ENCODE measurements at places on chromosomes 12 and 14.

- no peak for DNase-seq
Measured at GRCh38 chr12:121325922-121326396, 26.3 kb downstream of the ANAPC5 start.

DNA sequence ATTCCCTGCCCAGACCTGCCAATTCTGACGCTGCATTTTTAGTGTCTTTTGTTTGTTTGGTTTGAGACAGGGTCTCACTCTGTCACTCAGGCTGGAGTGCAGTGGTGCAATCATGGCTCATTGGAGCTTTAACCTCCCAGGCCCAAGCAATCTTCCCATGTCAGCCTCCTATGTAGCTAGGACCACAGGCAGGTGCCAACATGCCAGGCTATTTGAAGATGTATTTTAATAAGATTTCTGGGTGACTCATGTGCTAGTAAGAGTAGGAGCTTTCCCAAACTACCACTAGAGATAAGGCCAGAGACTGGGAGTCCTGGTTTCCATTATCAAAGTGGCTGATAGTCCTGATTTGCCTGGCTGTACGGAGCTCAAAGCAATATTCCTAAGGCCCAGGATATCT lies 693.3 kb downstream of the MED13L start:
- no peak for DNase-seq

DNA sequence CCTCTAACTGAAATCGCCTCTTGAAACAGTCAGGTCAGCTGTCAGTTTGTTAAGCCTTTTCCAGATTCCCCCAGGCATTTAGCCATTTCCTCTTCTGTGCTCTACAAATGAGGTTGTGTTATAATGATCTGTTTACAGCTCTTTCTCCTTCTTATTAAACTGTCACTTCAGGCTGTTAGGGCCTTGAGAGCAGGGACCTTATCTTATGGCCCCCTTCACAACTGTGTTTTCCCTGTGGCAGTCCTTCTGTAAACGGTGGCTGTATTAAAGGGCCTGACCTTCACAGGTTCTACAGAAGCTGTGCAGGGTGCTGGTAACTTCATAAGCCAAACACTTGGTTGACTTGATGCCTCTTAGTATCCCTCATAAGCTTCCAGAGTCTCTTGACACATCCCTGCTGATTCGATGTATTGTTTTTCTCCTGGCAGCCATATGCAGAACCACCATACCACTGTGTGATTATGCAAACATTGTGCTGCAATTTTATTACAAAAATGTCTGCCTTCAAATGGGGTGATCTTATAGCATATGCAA lies 104.7 kb downstream of the PLEKHA5 start:
- no peak for DNase-seq

DNA sequence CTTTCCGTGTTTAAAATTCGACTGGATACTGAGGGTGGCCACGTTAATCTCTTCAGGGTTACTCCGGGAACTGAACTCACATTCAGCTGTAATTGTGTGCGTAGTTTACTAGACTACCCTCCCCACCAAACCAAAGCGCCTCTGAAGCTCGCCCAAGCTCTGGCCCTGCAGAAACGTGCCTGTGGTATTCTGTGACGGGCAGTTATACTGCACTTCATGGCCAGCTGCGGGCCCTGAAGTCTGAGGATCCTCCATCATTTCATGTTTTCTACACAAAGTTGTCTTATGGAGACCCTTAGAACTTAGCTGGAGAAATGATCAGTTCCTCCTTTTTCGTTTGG lies 688 bp downstream of the ZNF26 start:
- no peak for DNase-seq

- DNase-seq = no peak
Measured at GRCh38 chr12:48817873-48818830, at the start of gene CACNB3. Gene CACNB3, plus strand, starts transcription at chr12:48818496. Its CDS starts 434 bp downstream, at chr12:48818930.

DNA sequence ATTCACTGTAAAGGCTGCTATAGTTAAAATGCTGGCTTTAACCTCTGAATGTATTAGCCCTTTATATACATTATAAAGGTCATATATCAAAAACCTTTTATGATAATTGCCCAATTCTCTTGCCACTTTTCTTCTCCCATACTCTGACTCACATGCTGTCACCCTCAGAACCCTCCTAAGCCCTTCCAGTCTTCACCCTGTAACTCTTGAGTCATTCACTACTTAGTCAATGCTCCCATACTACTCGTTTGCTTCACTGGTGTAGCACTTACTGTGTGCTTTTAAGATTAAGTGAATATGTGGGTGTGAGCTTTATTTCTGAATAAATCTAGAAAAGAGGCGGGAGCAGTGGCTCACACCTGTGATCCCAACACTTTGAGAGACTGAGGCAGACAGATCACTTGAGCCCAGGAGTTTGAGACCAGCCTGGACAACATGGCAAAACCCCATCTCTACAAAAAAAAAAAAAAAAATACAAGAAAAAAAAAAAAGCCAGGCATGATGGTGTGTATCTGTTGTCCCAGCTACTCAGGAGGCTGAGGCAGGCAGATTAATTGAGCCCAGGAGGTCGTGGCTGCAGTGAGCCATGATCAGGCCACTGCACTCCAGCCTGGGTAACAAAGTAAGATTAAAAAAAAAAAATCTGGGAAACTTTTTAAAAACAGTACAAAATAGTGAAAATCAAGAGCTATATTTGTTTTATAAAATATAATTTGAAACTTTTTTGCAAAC lies 37.6 kb downstream of the SPATA7 start:
- no peak for DNase-seq

DNA sequence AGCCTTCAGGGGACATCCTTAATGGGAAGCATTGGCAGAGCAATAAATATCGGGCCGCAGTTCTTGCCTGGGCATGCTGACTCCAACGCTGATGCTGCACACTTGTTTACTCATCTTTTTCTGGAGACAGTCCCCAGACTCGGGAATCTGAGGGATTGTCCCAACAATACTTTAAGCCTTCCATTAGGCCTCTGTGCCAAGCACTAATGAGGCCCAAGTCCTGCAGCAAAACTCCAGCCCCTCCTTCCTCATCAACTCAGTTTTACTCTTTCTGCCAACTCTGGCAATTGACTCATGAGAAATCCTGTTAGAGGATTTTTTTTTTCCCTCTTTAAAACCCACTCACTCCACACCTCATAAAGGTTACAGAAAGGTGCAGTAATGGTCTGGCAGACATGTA lies 233.4 kb upstream of the PELI2 start:
- no peak for DNase-seq

DNA sequence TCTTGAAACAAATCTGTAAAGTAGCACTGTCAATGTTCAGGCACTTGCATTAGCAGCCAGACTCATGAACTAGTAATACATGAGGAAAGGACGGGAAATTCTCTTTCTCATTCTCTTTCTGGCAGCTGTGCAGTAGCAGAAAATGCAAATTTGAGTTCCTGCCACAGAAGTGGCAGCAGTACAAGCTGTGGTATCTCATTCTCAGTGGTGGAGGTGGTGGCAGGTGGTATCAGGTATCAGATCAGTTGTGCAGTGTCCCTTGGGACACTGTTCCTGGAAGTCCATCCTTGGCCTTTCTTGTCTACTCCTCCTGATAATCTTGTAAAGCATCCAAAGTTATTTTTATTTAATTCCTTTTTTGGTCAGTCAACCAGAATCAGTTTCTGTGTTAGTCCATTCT lies 103.0 kb downstream of the C12orf42 start:
- DNase-seq = no peak

GRCh38 chr14:58944968-58945356 lies 243.5 kb upstream of the DAAM1 start:
- no peak for DNase-seq
